ENCODE measurements at places on chromosomes 12 and 14.

DNA sequence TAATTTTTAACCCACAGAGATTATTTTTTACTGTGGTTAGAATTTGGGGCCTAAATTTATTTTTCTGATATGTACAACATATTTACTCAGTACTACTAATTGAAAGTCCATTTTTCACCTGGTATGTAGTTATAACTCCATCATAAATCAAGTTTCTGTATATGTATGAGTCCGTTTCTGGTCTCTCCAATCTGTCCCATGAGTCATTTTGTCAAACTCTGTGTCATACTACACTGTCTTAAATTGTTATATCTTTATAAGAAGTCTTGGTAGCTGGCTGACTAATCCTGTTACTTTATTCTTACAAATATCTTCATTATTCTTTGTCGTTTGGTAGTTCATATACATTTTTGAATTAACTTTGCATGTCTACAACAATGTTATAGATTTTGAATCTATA is 344.0 kb downstream of the PDZRN4 start:
- H3K4me1 ChIP-seq = no peaks in the 10 kb centered on the region
- H3K36me3 ChIP-seq = no peaks in the 10 kb centered on the region
- no peaks in the 10 kb centered on the region for H3K27me3 ChIP-seq
- H3K27ac ChIP-seq = no peak overlapping the region
- no peak overlapping the region for H3K4me3 ChIP-seq
- DNase-seq = no peak

DNA sequence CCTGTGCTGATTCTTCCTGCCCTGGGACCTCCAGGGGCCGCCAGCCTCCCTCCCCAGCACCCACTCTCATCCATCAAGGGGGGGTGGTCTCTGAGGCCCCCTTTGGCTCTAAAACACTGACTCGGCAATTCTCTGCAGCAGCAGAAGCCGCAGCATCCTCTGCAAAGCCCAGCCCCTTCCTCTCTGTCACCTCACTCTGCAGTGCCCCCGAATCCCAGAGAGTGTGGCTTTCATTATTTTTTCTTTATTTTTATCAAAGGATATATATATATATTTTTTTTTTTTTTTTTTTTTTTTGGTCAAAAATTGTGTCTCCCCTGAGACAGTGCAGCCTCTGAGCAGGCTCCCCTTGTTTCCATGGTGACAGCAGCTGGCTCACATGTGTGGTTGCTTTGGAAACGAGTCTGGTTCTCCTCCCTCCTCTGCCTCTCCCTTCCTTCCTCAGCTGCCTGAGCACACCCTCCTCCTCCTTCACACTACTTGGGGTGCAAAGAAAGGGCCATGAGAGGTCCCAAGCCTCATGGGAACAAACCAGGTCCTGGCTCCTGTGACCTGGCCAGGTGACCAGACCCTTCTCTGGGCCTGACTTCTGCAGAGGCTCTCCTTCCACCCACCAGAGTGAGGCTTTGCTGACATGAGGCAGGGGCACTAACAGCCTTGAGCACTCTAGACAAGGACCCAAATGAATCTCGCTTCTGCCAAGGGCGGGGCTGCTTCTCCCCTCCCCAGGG is 100.5 kb downstream of the LRRC74A start:
- no peaks in the 10 kb centered on the region for H3K27me3 ChIP-seq
- no peaks in the 10 kb centered on the region for H3K36me3 ChIP-seq

DNA sequence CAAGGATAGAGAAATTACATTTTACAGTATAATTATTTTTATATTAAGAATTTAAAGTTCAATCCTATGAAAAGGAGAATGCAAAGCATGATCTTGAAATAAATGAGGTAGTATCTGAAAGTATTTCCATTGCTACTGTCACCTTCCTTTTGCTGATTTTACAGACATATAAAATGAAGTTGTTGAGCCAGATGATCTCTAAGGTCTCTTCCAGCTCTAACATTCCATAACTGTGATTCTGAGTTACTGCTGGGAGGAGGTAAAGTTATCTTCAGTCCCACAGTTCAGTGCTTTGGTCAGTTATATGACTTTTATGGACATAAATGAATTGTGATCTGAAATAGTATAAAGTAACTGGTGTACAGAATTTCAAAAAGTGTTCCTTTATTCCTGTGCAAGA is 52.8 kb downstream of the SLC38A6 start:
- H3K36me3 ChIP-seq = no peaks in the 10 kb centered on the region
- no peak for DNase-seq
- no peak overlapping the region for H3K27ac ChIP-seq
- H3K4me1 ChIP-seq = no peaks in the 10 kb centered on the region
- no peaks in the 10 kb centered on the region for H3K27me3 ChIP-seq
- no peak overlapping the region for H3K4me3 ChIP-seq

GRCh38 chr12:47276253-47276620 is 196.5 kb upstream of the AMIGO2 start:
- no peak overlapping the region for H3K27ac ChIP-seq
- no peaks in the 10 kb centered on the region for H3K36me3 ChIP-seq
- no peak overlapping the region for H3K4me3 ChIP-seq

- no peak overlapping the region for H3K27ac ChIP-seq
- H3K4me1 ChIP-seq = peaks cover 8% of the 10 kb centered on the region
- DNase-seq = no peak
- H3K4me3 ChIP-seq = no peak overlapping the region
- no peaks in the 10 kb centered on the region for H3K27me3 ChIP-seq
Measured at GRCh38 chr12:114710151-114710550, 26.2 kb upstream of the TBX3 start.
